ENCODE measurements at places on chromosomes 16 and 17.

DNA sequence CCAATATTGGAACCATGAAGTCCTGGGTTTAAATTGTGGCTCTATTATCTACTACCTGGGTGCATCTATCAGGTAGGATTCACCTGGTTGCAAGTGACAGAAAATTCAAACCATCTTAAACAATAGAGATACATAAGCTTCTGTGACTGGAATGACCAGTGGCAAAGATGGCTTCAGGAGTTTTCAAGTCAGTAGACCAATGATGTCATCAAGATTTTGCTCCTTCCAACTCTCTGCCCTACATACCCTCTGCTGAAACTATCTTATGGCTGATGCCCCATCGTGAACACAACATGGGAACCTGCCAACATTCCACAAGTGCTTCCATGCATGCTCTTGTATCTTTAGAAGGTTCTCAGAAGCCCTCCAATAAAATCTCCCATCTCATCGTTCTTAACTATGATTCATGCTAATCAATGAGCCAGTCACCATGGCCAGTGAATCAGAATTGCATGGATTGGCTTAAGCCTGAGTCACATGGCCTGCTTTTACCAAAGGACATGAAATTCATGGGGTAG is 180.9 kb downstream of the GRIN2A start:
- DNase-seq, result no peak

DNA sequence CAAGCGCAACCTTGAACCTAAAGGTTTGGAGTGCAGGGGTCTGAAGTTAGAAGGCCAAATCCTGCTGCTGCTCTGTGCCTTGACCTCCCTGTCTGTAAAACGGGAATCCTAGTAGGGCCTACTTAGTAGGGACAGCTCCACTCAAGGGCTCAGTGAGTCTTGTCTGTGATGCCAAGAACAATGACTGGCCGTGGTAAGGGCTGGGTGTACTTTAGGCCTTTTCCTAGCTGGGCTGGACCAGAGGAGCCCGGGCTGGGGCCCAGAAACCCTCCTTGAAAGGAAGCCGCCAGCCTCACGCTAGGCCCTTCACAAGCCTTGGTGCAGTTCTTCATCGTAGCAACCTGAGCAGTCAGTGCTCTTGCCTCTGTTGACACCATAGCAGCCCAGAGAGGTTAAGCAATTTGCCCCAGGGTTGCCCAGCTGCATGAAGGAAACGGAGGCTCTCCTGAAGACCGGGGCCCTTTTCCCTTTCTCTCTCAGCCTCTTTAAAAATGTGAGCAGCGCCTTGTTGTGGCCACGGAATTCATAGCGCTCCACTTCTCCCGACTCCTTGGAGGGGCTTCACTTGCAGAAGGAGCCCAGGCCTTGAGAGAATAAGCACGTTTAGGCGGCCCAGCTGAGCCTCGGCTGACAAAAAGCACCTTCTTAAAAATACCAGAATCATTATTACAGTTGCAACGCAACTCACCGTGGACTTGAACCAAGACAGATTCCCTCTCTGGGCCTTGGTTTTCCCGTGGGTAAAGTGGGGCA is 4.4 kb downstream of the NECAB2 start:
- no peak for DNase-seq

DNA sequence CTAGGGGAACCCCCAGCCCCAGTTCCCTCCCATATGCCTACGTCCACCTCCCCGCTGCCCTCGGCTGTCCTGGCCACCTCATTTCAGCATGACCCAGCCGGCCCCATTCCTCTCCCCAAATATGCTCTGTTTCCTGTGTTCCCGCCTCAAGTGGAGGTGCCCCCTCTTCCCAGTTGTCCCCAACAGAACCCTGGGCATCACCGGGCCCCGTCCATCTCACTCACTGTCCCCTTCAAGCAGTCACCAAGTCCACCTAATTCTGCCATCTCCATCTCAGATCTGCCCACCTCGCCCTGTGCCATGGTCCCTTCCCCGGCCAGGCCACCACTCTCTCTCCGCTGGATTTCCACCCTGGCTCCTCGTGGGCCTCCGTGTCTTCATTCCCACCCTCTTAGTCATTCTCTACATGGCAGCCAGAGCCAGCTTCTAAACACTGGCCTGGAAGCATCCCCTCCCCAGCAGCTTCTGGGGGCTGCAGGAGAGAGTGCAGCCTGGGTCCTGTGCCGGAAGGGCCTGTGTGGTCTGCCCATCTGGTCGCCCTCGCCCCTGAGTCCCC is 12.8 kb downstream of the CDK3 start:
- DNase-seq, result no peak

GRCh38 chr17:82390860-82391435 is 19.4 kb downstream of the UTS2R start:
- no peak for DNase-seq

- DNase-seq, result no peak
These were observed 254.1 kb upstream of the N4BP1 start for GRCh38 chr16:48864055-48864454.

DNA sequence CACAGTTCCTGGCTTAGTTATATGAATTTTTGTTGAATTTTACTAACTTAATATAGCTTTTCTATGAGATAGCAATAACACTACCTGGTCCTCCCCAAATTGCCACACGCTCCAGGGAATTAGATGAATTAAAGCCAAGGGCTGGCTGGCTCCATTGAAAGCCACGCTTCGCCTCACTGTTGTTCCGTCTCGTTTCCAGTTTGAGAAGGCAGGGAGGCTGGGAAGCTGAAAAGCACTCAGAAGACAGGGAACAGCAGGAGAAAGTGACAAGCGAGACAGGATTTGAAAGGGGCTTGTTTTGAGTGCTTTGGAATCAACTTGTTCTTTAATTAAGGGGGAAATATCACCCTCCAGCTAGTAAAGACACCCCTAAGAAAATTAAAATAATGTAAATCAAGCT is 425.3 kb downstream of the CA10 start:
- DNase-seq, result no peak

GRCh38 chr16:59840169-59840568 is 1106.1 kb upstream of the GOT2 start:
- no peak for DNase-seq

GRCh38 chr17:58254803-58255202 is 16.4 kb downstream of the LPO start:
- no peak for DNase-seq

DNA sequence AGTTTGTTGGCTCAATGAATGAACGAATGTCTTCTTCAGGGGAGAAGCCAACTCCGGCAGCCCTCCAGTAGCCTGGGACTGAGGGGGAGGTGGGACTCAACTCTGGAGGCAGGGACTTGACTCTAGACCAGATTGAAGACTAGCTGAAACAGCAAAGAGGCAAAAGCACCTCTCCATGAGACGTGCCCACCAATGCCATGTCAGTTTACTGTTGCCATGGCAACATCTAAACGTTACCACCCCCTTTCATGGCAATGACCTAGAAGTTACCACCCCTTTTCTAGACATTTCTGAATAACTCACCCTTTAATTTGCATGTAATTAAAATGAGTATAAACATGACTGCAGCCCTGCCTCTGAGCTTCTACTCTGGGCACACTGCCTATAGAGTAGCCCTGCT is 91.8 kb downstream of the ASIC2 start:
- DNase-seq, result no peak

GRCh38 chr17:69239611-69240600 is 11.3 kb upstream of the ABCA10 start:
- DNase-seq, result no peak

- peak; percentile 50 for DNase-seq
These were observed 231.5 kb downstream of the MRTFB start for GRCh38 chr16:14302399-14303181.

DNA sequence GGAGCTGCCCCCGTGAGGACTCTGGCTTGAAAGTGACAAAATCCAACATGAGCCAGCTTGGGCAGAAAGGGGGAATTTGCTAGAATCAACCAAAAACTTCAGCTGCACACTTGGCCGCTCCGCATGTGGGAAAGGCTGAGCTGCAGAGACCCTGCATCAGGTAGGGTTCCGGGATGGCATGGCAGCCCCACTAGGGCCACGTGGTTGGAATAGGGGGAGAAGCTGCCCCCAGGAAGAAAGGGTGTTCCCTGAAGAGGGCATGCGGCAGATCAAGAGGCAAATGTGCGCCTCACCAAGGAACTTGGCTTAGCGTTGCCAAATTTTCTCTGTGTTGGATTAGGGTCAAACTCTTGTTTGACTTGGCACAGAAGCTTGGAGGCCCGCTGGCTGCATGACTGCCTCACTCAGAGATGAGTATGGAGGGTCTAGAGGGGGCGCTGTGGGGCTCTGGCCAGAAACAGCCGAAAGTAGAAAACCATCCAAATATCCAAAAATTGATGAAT is 29.2 kb upstream of the WFIKKN2 start:
- no peak for DNase-seq

GRCh38 chr17:43366891-43367736 is 31.7 kb upstream of the ARL4D start:
- no peak for DNase-seq

DNA sequence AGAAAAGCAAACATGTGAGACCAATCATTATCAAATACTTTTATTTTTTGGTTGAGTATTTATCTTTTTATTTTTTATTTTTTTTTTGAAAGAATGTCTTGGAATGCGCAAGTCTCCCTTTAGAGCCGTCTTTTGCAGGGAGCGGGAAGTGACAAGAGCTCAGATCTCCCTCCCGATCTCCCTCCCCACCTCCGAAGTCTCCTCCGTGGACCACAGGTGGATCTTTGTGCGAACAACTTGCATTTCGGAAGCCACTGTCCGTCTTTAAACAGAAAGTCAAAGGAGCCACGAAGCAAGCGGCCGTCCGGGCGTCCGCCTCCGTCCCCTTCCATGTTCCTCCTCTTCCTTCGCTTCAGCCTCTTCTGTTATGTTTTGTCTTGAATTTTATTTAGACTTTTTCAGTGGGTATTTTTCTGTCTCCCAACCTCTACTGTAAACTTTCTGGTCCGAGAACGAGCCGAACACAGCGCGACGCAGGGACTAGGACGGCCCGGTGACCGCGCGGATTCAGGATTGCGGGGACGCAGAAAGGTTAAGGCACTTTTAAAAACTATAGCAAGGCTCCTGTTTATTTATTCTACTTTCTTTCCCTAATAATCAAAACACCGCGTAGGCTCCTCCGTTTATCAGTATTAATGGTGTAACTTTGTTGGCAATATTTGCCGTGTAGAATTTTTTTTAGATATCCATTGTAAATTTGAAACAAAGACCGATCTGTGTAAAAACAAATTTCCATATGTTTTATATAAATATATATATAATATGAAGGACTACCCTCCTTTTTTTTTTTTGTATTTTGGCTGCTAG is 3.3 kb downstream of the FOXF1 start:
- DNase-seq, result no peak

GRCh38 chr17:72735592-72735991 is 356.9 kb downstream of the SLC39A11 start:
- no peak for DNase-seq

- peak; percentile 64 for DNase-seq
These were observed 1.1 kb downstream of the MPP2 start for GRCh38 chr17:43905985-43906852.

Data from activated T-cell treated with anti-CD3 and anti-CD28 coated beads, Interleukin-2, amount 50 U/mL, for 1 hour (primary cell).